ENCODE measurements at places on chromosomes 2 and 18. TPM values are rescaled to one million over a fixed set of nuclear protein-coding genes. Genes with fewer than 3 reads are reported as not detected.
A peak's percentile ranks its signal among the peaks of the same experiment; 100 is the strongest.

ELOA2 gene
- polyA plus RNA-seq: not detected

IGFBP5 gene
- 13.0 TPM for polyA plus RNA-seq

COL4A4 gene
- polyA plus RNA-seq: 0.80 TPM

GPR35 gene
- 0.38 TPM for polyA plus RNA-seq

ZBTB7C gene
- polyA plus RNA-seq: 0.67 TPM

- no peaks in the 10 kb centered on the region for H3K4me1 ChIP-seq
- H3K27me3 ChIP-seq: no peaks in the 10 kb centered on the region
Observed at GRCh38 chr18:66560094-66560493, 43.8 kb downstream of the CDH19 start.

DNA sequence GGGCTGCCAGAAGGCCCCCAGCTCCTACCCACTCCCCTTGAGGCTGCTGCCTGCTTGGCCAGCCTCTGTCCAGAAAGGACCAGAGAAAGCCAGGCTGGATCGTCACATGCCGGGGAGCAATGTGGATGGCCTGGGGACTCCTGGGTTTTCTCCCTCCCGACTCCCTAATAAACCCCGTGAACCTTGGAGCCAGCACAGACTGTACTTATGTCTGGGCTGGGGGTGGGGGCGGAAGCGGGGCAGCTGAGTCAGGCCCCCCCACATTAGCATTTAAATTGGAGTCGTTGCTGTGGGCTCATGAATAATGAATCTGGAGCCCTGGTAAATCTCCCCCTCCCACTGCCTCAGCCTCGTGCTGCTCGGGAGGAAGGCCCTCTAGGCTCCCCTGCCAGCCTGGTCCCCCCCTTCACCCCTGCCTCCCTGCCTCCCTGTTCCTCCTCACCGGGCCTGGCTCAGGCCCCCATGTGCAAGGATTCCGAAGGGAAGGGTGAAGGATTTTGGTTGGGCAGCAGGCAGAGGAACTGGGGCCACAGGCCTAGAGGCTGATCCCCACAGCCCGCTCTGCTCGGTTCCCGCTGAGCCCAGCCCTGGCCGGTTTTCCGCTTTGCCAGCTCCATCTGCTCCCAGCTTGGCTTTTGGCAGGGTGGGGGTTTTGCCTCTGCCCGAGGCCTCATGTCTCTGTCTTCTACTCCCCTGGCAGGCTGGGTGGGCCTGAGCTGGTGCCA lies 7.3 kb upstream of the ASIC4 start:
- no peak overlapping the region for H3K4me3 ChIP-seq
- peaks cover 14% of the 10 kb centered on the region for H3K36me3 ChIP-seq
- peaks cover 7% of the 10 kb centered on the region for H3K4me1 ChIP-seq
- H3K27me3 ChIP-seq: no peaks in the 10 kb centered on the region
- no peak for DNase-seq
- H3K27ac ChIP-seq: no peak overlapping the region

- no peak overlapping the region for H3K27ac ChIP-seq
- H3K36me3 ChIP-seq: no peaks in the 10 kb centered on the region
- no peaks in the 10 kb centered on the region for H3K4me1 ChIP-seq
- DNase-seq: no peak
- H3K27me3 ChIP-seq: peaks cover 4% of the 10 kb centered on the region
Observed at GRCh38 chr18:79629606-79630005, 50.0 kb upstream of the CTDP1 start.

DNA sequence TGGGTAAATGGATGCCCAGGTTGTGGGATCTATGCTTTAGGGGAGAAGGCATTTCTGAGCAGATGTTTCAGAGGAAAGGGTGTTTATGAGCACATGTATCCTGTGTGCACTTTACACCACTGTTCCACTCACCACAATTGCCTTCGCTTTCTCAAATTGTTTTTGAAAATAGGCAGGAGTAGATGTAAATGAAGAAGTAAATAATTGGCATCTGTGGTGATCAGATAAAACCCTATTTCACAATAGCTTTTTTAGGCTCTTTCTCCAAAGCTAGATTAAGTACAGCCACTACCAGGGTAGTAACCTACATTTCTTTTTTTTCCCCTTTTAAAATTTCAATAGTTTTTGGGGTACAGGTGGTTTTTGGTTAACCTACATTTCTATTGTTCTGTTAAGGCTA lies 40.6 kb downstream of the TMEM178A start:
- H3K27ac ChIP-seq: no peak overlapping the region
- no peak overlapping the region for H3K4me3 ChIP-seq
- H3K4me1 ChIP-seq: no peaks in the 10 kb centered on the region
- no peaks in the 10 kb centered on the region for H3K36me3 ChIP-seq
- no peak for DNase-seq
- no peaks in the 10 kb centered on the region for H3K27me3 ChIP-seq

- H3K4me3 ChIP-seq: no peak overlapping the region
- peak overlapping the region; percentile 67 for H3K27ac ChIP-seq
- no peak for DNase-seq
- peaks cover 16% of the 10 kb centered on the region for H3K4me1 ChIP-seq
- no peaks in the 10 kb centered on the region for H3K27me3 ChIP-seq
Observed at GRCh38 chr2:171837736-171838135, 56.3 kb downstream of the SLC25A12 start.

DNA sequence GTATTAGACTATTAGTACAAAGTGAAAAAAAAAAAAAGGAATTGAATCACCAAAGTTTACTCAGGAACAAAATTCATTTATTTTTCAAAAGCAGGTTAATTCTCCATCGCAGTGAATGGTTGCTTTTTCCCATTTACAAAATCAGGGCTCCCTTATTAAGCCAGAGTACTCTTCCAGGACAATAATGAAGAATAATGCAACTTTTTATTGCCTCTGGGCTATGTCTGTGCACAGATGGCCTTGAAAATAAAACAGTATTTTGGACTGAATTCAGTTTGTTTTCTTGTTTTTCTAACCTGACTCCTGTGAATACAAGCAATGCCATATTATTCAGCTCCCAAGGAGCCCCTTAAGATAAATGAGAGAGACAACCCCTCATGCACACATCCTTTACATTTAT lies 246.8 kb downstream of the KCNS3 start:
- H3K4me1 ChIP-seq: no peaks in the 10 kb centered on the region
- H3K4me3 ChIP-seq: no peak overlapping the region
- H3K27me3 ChIP-seq: no peaks in the 10 kb centered on the region
- H3K27ac ChIP-seq: no peak overlapping the region
- H3K36me3 ChIP-seq: no peaks in the 10 kb centered on the region

- H3K4me3 ChIP-seq: no peak overlapping the region
- no peaks in the 10 kb centered on the region for H3K4me1 ChIP-seq
- no peaks in the 10 kb centered on the region for H3K27me3 ChIP-seq
- DNase-seq: peak; percentile 87
- no peaks in the 10 kb centered on the region for H3K36me3 ChIP-seq
Observed at GRCh38 chr2:41869542-41870264, 178.1 kb upstream of the PKDCC start.

GRCh38 chr2:74186038-74186437 lies 7.4 kb upstream of the MOB1A start:
- H3K27ac ChIP-seq: peak overlapping the region; percentile 25
- no peaks in the 10 kb centered on the region for H3K36me3 ChIP-seq
- no peak for DNase-seq
- H3K27me3 ChIP-seq: no peaks in the 10 kb centered on the region

GRCh38 chr2:109428281-109428680 lies 185.5 kb downstream of the SEPTIN10 start:
- DNase-seq: no peak
- H3K36me3 ChIP-seq: no peaks in the 10 kb centered on the region
- no peaks in the 10 kb centered on the region for H3K4me1 ChIP-seq

GRCh38 chr2:5569256-5569655 lies 122.9 kb upstream of the SOX11 start:
- H3K36me3 ChIP-seq: no peaks in the 10 kb centered on the region
- H3K4me1 ChIP-seq: no peaks in the 10 kb centered on the region
- H3K27ac ChIP-seq: no peak overlapping the region
- no peak for DNase-seq
- H3K4me3 ChIP-seq: no peak overlapping the region
- no peaks in the 10 kb centered on the region for H3K27me3 ChIP-seq

DNA sequence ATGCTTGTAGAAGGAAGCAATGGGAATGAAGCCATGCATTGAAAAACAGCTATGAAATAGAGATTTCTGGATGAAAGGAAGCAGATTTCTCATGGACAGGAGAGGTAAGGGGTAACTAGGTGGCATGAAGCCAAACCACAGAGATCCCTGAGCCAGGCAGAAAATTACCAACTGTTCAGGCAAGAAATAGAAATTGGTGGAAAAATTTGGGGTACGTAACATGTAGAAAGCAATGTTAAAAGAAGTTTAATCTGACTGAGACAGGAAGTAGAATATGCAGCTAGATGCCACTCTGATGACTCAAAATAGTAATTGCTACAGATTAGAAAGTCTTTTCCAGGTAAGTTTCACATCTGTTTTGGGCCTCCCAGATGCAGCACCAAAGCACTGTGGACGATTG lies 928.5 kb upstream of the CELF4 start:
- H3K36me3 ChIP-seq: no peaks in the 10 kb centered on the region
- no peak for DNase-seq
- H3K27me3 ChIP-seq: no peaks in the 10 kb centered on the region
- H3K4me1 ChIP-seq: no peaks in the 10 kb centered on the region
- no peak overlapping the region for H3K4me3 ChIP-seq
- H3K27ac ChIP-seq: no peak overlapping the region

GRCh38 chr2:85459771-85460170 lies 41.3 kb downstream of the SH2D6 start:
- no peaks in the 10 kb centered on the region for H3K27me3 ChIP-seq
- H3K36me3 ChIP-seq: no peaks in the 10 kb centered on the region
- no peaks in the 10 kb centered on the region for H3K4me1 ChIP-seq
- no peak overlapping the region for H3K4me3 ChIP-seq
- DNase-seq: no peak
- no peak overlapping the region for H3K27ac ChIP-seq

GRCh38 chr2:222621893-222622292 lies 34.0 kb downstream of the FARSB start:
- no peaks in the 10 kb centered on the region for H3K27me3 ChIP-seq
- no peak for DNase-seq
- no peaks in the 10 kb centered on the region for H3K4me1 ChIP-seq
- H3K27ac ChIP-seq: no peak overlapping the region

- H3K4me3 ChIP-seq: no peak overlapping the region
- no peaks in the 10 kb centered on the region for H3K36me3 ChIP-seq
Observed at GRCh38 chr2:177352441-177353186, 40.0 kb upstream of the AGPS start.

DNA sequence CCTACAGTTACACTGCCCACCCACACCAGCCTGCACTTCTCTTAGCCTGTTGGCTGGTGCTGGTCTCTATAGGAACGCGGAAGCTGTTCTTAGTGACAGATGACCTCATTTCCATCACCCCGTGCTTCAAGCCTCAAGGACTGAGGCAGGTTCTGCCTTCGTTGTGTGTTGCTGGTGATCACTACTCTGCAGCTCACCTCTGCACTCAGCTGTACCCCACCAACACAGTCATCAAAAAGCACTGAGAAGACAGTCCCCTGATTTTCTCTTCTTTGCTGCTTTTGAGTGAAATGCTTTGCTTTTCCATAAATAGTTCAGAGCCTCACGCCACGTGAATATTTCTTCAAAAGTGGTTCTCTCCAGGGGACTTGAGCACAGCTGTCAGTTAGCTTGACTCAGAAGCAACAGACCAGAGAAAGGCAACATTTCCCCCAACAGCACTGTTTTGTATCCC lies 225.7 kb upstream of the CCDC150 start:
- no peaks in the 10 kb centered on the region for H3K27me3 ChIP-seq
- no peak for DNase-seq
- no peaks in the 10 kb centered on the region for H3K36me3 ChIP-seq
- H3K4me1 ChIP-seq: no peaks in the 10 kb centered on the region
- H3K4me3 ChIP-seq: no peak overlapping the region

- DNase-seq: no peak
- no peak overlapping the region for H3K4me3 ChIP-seq
- peaks cover 20% of the 10 kb centered on the region for H3K4me1 ChIP-seq
- no peaks in the 10 kb centered on the region for H3K36me3 ChIP-seq
Observed at GRCh38 chr2:100214265-100214971, 72.0 kb upstream of the AFF3 start.

DNA sequence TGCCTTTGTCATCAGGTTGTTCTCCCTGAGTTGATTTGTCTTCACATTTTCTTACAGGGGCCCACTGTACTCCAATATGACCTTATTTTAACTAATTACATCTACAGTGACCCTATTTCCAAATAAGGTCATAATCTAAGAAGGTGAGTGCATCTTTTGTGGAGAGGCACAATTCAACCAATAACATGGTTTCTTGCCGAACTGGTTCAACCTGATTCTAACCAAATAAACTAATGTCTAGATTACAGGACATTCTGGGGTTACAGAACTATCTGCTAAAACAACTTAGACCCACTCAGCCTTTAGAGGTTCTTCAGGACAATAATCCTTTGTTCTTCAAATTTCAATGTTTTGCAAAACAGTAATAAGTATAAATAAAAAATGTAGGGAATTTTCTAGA lies 496.5 kb upstream of the SOX11 start:
- H3K4me3 ChIP-seq: no peak overlapping the region
- H3K4me1 ChIP-seq: no peaks in the 10 kb centered on the region
- DNase-seq: no peak
- H3K27me3 ChIP-seq: no peaks in the 10 kb centered on the region
- no peaks in the 10 kb centered on the region for H3K36me3 ChIP-seq
- H3K27ac ChIP-seq: no peak overlapping the region

- H3K27ac ChIP-seq: peak overlapping the region; percentile 96
- peak overlapping the region; percentile 70 for H3K4me3 ChIP-seq
- no peaks in the 10 kb centered on the region for H3K27me3 ChIP-seq
- peaks cover 2% of the 10 kb centered on the region for H3K4me1 ChIP-seq
- no peak for DNase-seq
- H3K36me3 ChIP-seq: no peaks in the 10 kb centered on the region
Observed at GRCh38 chr18:77131100-77131651, 1.4 kb downstream of the MBP start.

- no peaks in the 10 kb centered on the region for H3K36me3 ChIP-seq
- no peak overlapping the region for H3K4me3 ChIP-seq
- H3K4me1 ChIP-seq: no peaks in the 10 kb centered on the region
- H3K27ac ChIP-seq: no peak overlapping the region
Observed at GRCh38 chr2:30866974-30867373, 59.7 kb upstream of the CAPN13 start.

GRCh38 chr2:54454548-54455130 lies 1.5 kb upstream of the SPTBN1 start:
- no peak for DNase-seq
- peaks cover 12% of the 10 kb centered on the region for H3K4me1 ChIP-seq
- no peaks in the 10 kb centered on the region for H3K36me3 ChIP-seq
- peak overlapping the region; percentile 90 for H3K27ac ChIP-seq

GRCh38 chr2:149538138-149538833 lies 49.3 kb downstream of the MMADHC start:
- H3K36me3 ChIP-seq: no peaks in the 10 kb centered on the region
- no peaks in the 10 kb centered on the region for H3K27me3 ChIP-seq
- no peak for DNase-seq
- no peak overlapping the region for H3K4me3 ChIP-seq
- no peaks in the 10 kb centered on the region for H3K4me1 ChIP-seq

All from liver (tissue), 10 donors.